Panc1 (cell line): ENCODE measurements at places on chromosomes 2 and 18. TPM values are rescaled to one million over a fixed set of nuclear protein-coding genes. Genes with fewer than 3 reads are reported as not detected.

- no peak overlapping the region for H3K4me3 ChIP-seq
- H3K36me3 ChIP-seq: no peaks in the 10 kb centered on the region
- no peaks in the 10 kb centered on the region for H3K4me1 ChIP-seq
Observed at GRCh38 chr2:144136297-144137010, 383.5 kb downstream of the ZEB2 start.

DNA sequence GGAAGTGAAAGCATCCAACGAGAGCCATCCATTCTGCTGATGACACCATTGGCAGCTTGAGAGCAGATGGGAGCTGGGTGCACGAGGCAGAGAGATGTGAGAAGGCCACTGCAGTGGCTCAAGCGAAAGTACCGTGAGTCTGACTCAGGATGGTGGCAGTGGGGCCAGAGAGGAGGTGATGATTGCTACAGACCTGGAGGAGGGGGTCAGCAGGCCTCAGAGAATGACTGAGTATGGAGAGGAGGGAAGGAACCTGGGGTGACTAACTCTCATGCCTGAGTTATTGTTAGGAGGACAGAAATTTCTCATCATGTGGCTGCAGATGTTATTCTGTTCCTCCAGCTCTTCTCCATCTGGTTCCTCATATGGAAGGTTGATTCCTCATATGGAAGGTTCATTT is 8.8 kb upstream of the ZBTB7C start:
- no peaks in the 10 kb centered on the region for H3K4me1 ChIP-seq
- H3K27me3 ChIP-seq: peaks cover 2% of the 10 kb centered on the region
- no peak overlapping the region for H3K4me3 ChIP-seq
- no peak overlapping the region for H3K27ac ChIP-seq
- DNase-seq: no peak
- no peaks in the 10 kb centered on the region for H3K36me3 ChIP-seq

DNA sequence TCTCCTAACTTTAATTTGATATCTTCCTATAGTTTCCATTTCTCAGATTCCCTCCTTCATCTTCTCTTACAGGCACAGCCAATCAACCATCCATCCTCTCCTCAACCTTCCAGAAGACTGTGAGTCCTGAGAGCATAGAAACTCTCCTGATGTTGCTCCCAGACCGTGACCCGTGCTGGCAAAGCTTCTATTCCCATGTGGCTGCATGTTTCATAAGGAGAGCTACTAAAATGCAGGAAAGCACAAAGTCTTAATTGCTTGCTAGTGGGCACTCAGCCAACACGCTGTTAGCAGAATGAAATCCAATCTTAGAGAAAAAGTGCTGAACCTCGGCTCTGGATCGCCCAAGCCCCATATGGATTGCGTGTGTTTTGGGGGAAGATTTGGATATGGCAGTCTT is 1244.7 kb upstream of the ZEB2 start:
- H3K4me3 ChIP-seq: no peak overlapping the region
- DNase-seq: no peak
- no peaks in the 10 kb centered on the region for H3K4me1 ChIP-seq
- H3K36me3 ChIP-seq: no peaks in the 10 kb centered on the region
- H3K27ac ChIP-seq: no peak overlapping the region
- no peaks in the 10 kb centered on the region for H3K27me3 ChIP-seq

DNA sequence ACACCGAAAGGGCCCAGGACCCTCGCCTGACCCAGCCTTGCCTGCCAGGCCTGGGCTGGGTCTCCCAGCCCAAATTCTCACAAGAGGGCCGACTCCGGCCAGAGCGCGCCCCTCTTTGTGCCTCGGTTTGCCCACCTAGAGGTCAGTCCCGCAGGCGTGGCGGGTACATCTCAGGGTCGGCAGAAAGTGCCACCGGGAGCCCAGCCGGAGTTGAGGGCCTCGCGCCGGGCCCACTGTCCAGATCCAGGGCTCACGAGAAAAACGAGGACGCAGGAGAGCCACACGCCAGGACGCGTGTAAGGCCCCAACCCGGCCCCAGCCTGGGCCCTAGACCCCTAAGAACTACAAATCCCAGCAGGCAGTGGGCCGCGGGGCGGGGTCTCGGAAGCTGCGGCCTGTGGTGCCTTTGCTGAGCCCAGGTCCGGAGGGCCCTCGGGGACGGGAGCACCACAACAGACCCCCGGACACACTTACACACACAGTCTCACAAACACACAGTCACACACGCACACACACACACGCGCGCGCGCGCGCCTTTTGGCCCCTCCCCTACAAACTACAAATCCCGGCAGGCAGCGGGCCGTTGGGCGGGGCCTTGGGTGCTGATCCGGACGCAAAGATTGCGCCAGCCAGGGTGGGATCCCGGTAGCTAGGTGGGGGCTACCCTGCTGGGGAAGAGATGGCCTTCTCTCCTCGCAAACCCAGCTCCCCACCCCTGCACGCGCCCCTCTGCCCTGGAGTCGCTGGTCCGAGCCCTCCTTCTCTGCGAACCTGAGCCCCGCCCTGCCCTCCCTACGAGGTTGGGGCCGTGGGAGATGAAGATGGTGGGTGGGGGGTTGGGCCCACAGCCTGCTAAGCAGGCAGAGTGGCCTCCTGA is at the start of gene SH2D6:
TSS of gene SH2D6 (plus strand) at position 583 of the 877 bp plus-strand sequence. CDS start 10,752 bp downstream, outside the sequence.
- H3K27me3 ChIP-seq: no peaks in the 10 kb centered on the region
- H3K27ac ChIP-seq: peak within 1 kb of the TSS; percentile 99
- H3K4me1 ChIP-seq: peaks cover 44% of the 10 kb centered on the region
- peak within 1 kb of the TSS; percentile 67 for H3K4me3 ChIP-seq
- H3K36me3 ChIP-seq: no peaks in the 10 kb centered on the region
- peak; percentile 57 for DNase-seq

DNA sequence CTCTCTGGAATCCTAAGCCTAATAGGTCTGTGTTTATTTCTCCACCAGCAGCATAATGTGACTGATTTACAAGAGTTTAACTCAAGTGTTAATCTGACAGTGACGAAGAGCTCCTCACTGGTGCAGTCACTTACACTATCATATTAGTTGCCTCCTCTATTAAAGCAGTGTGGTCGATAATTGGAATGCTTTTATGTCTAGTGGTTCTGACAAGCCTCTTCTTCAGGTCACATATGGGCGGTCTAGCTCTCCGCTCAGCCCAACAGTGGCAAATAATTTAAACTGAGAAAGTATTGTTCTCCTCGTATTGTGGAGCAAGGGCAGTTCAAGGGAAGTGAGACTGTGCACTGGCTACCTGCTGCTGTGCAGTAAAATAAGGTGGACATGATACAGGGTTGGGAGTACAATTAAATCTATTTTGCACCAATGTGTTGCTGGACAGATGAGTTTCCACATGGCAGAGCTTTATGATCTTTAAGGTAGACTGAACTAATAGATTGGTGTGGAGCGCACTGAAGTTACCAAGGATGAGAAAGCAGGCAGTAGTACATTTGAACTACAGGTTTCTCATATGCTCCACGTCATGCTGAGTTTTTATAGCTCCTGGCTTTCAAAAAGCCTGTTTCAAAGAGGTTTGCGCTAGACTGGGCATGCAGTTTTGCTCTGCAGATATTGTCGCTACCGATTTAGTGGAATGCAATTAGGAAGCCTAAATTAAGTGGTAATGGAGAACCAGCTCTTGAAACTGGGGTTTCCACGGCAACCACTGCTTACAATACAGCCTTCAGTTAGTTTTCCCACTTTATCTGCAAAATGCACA is 151.7 kb upstream of the POU3F3 start:
- no peak for DNase-seq
- no peak overlapping the region for H3K4me3 ChIP-seq
- no peak overlapping the region for H3K27ac ChIP-seq
- no peaks in the 10 kb centered on the region for H3K4me1 ChIP-seq

DNA sequence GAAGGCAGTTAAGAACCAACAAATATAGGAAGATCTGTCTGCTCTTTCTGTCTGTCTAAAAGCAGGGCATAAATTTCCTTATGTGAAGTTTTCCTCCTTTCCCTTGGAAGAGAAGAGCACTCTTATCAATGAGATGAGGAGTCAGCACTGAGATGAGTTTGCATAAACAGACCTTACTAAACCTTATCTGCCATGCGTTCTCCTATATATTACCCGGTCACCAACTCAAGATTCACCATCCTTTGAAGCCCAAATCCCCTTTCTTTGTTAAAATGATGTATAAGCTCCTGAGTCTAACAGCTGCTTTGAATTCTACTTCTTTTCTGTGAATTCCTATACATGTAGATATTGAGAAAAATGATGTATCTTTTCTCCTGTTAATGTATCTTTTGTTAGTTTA is 65.5 kb upstream of the FHL2 start:
- H3K36me3 ChIP-seq: no peaks in the 10 kb centered on the region
- DNase-seq: no peak
- no peaks in the 10 kb centered on the region for H3K27me3 ChIP-seq
- H3K4me3 ChIP-seq: no peak overlapping the region
- peak overlapping the region; percentile 49; the same call in 1 of the 2 replicates for H3K27ac ChIP-seq
- peaks cover 7% of the 10 kb centered on the region; the same call in 1 of the 2 replicates for H3K4me1 ChIP-seq

DNA sequence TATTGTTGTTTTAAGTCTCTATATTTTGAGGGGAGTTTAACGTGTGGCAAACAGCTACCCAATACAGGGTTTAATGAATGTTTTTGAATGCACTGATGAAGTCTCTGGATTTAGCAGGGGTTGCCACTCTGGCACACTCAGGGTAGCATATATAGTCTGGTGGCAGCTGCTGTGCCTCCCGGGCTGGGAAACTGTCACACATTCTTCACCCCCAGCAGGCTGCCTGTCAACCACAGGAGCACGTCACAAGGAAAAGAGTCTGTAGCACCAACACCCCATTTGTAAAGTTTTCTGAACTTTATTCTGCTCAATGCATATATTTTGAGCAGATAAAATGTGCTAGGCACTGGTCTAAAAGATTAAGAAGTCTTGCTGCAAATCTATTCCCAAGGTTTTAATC is 39.3 kb downstream of the NGEF start:
- H3K4me1 ChIP-seq: peaks cover 12% of the 10 kb centered on the region
- H3K27ac ChIP-seq: no peak overlapping the region
- no peaks in the 10 kb centered on the region for H3K27me3 ChIP-seq
- no peak overlapping the region for H3K4me3 ChIP-seq
- DNase-seq: no peak

GRCh38 chr2:118012778-118013177 is 1.1 kb downstream of the CCDC93 start:
- H3K27me3 ChIP-seq: no peaks in the 10 kb centered on the region
- H3K27ac ChIP-seq: peak overlapping the region; percentile 72
- H3K36me3 ChIP-seq: peaks cover 4% of the 10 kb centered on the region
- peak overlapping the region; percentile 86 for H3K4me3 ChIP-seq
- no peak for DNase-seq
- H3K4me1 ChIP-seq: peaks cover 10% of the 10 kb centered on the region

DNA sequence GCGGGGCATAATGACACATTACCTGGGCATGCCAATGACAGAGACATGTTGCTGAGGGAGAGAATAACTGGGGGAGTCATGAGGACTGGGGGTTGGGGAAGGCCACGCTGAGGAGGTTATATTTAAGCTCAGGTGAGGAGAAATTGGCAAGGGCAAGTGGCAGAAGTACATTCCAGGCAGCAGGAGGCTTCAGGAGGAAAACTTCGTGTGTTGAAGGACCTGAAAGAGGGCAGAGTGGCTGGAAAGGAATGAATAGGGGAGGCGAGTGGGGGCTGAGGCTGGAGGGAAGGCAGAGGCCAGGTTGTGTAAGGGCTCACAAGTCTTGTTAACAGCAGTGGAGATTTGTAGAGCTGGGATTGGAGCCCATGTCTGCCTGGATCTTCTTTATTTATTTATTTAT is 166.3 kb downstream of the RAPGEF4 start:
- H3K36me3 ChIP-seq: no peaks in the 10 kb centered on the region
- DNase-seq: no peak
- no peak overlapping the region for H3K27ac ChIP-seq
- no peaks in the 10 kb centered on the region for H3K4me1 ChIP-seq
- peaks cover 13% of the 10 kb centered on the region for H3K27me3 ChIP-seq
- no peak overlapping the region for H3K4me3 ChIP-seq

Gene SLC16A14
- 3.2 TPM for total RNA-seq

- no peak for DNase-seq
- H3K36me3 ChIP-seq: peaks cover 9% of the 10 kb centered on the region
- peaks cover 8% of the 10 kb centered on the region; the same call in 1 of the 2 replicates for H3K4me1 ChIP-seq
- no peak overlapping the region for H3K4me3 ChIP-seq
- no peaks in the 10 kb centered on the region for H3K27me3 ChIP-seq
Observed at GRCh38 chr18:2662990-2663389, 7.5 kb downstream of the SMCHD1 start.

DNA sequence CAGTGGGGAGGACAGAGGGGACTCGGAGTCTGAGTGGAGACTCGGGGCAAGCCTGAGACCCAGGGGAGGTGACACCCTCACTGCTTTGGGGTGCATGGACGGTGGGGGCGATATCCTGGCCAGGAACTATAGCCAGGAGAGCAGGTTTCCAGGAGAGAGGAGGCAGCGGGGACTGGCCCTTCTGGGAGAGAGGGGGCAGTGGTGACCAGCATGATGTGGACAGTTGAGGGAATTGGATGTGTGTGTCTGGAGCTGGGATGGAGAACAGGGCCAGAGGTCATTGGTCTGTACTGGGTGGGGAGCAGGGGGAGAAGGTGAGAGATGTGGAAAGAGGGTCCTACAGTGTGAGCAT is 63.6 kb downstream of the ACKR3 start:
- no peak overlapping the region for H3K4me3 ChIP-seq
- H3K36me3 ChIP-seq: no peaks in the 10 kb centered on the region
- no peak overlapping the region for H3K27ac ChIP-seq
- H3K27me3 ChIP-seq: peaks cover 7% of the 10 kb centered on the region; the same call in 1 of the 2 replicates
- H3K4me1 ChIP-seq: no peaks in the 10 kb centered on the region

- H3K27ac ChIP-seq: no peak overlapping the region
- no peak overlapping the region for H3K4me3 ChIP-seq
Observed at GRCh38 chr18:2201036-2201600, 370.2 kb downstream of the METTL4 start.

GRCh38 chr18:3444954-3445353 is 5.0 kb upstream of the TGIF1 start:
- H3K36me3 ChIP-seq: no peaks in the 10 kb centered on the region; the same call in 1 of the 2 replicates
- DNase-seq: no peak
- H3K4me1 ChIP-seq: peaks cover 56% of the 10 kb centered on the region
- peak overlapping the region; percentile 80 for H3K27ac ChIP-seq
- no peaks in the 10 kb centered on the region for H3K27me3 ChIP-seq

DNA sequence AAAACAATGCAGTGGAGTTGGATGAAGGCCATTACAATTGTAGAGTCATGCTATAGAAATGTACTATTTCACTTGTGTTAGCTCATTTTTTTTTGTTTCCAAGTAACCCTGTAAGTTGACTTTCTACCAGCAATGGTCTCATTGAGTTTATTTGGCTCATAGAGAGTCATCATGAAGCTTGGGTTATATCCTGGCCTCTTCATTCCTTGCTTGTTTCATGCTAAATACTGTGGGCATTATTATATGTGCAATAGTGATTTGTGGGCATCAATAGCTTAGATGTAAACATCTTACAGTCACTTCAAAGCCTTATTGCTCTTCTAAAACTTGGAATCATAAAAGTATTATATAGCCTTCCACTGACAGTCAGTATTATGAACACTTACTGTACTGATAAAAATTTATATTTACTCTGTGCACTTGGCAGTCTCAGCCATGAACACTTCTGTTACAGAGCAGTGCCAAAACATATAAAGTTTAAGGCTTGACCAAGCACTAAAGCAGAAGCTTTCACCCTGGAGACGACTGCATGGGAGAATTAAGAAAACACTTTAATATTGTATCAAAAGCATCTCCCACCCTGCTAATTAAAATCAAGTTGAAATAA is 751.2 kb downstream of the SATB2 start:
- H3K4me3 ChIP-seq: no peak overlapping the region
- no peaks in the 10 kb centered on the region for H3K36me3 ChIP-seq
- no peaks in the 10 kb centered on the region for H3K4me1 ChIP-seq
- H3K27me3 ChIP-seq: no peaks in the 10 kb centered on the region

Gene TXNDC2
- 0.90 TPM for total RNA-seq

GRCh38 chr2:190181123-190181669 is 118.7 kb upstream of the MSTN start:
- no peaks in the 10 kb centered on the region for H3K36me3 ChIP-seq
- peak overlapping the region; percentile 58 for H3K4me3 ChIP-seq
- peaks cover 4% of the 10 kb centered on the region; the same call in 1 of the 2 replicates for H3K4me1 ChIP-seq
- no peak for DNase-seq

- H3K4me1 ChIP-seq: no peaks in the 10 kb centered on the region
- no peak overlapping the region for H3K27ac ChIP-seq
- no peaks in the 10 kb centered on the region for H3K36me3 ChIP-seq
Observed at GRCh38 chr2:172624996-172625395, 69.1 kb downstream of the PDK1 start.

Gene CD8B2
- total RNA-seq: not detected

Gene HAAO
- 0.74 TPM for total RNA-seq
